Stimulated activated CD4-positive, alpha-beta T cell treated with anti-CD3 and anti-CD28 coated beads, Interleukin-15, amount 100 ng/mL, for 48 hours (primary cell): ENCODE measurements at places on chromosomes 5 and 9.

GRCh38 chr9:109411069-109411761, 86.9 kb downstream of the PTPN3 start:
- DNase-seq, result no peak

DNA sequence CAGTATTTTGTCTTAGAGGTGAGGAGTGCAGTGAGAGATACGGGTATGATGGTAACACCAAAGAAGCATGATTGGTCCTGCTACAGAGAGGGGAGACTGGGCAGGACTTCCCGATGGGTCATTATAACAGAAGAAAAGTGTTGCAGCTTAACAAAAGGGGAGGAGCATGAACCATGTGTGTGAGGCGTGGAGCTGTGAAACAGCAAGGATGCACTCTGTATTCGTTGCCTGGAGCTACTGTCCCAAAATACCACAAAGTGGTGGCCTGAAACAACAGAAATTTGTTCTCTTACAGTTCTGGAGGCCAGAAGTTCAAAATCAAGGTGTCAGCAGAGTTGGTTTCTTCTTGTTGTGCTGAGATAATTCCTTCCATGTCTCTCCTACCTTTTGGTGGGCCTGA, 59.4 kb upstream of the GRHPR start:
- DNase-seq, result no peak

DNA sequence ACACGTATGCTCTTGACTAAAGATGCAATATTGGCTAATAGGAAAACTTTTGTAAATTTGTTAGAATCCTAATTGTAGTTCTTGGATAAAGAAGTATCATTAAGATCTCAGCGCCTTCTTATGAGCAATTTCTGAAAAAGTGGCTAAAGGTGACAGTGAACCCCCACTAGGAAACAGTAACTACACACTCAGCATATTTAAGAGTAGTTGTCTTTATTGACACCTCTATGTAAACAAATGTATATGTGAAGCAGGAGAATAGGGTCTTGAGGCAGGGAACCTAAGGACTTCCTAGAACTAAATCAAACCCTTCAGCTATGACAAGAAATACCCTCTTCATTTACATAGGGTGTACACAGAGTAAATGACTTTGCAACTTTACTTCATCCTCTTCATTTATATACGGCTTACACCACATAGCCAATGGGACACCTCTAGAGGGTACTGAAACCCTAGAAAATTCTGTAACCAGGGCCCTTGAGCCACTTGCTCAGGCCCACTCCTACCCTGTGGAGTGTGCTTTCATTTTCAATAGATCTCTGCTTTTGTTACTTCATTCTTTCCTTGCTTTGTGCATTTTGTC, 2.8 kb downstream of the NIPSNAP3A start:
- no peak for DNase-seq

DNA sequence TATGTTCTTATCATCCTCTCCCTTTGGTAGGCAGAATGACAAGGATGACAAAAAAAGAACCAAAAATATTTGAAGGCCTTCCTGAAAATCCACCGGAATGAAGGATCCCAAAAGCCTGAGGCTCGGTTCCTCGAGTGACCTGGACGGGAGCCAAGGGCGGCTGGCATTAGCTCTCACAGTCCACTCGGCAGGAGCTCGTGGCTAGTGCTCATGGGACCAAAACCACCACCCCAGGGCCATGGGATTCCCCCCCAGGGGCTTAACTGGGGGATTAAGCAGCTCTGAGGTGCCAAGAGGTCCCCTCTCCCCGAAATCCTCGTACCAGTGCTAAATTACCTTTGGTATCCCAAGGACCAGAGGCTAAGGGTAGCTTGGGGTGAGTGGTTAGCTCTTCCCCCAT, 586 bp upstream of the PDZD2 start:
- DNase-seq, result no peak

DNA sequence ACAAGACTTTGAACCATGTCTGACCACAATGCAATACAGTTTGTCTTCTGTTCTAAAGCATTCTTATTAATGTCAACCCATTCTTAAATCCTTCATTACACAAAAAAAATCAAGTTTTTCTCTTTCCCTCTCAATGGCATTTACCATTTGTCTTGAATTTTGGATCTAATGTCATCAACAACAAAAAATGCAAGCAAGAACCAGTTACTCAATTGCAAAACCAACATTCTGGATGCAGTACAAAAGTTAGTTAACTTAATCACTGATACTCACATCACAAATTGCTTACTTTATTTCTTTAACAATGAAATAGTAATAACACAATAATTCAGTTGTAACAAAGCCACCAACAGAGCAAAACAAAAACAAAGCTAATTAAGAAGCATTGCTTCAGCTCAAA, 6.0 kb downstream of the C9orf40 start:
- no peak for DNase-seq

- no peak for DNase-seq
These were observed 475.9 kb downstream of the GABRG2 start for GRCh38 chr5:162543437-162543836.

GRCh38 chr5:138539791-138540190, 3.2 kb downstream of the ETF1 start:
- no peak for DNase-seq

GRCh38 chr5:85049020-85049419, 664.3 kb upstream of the EDIL3 start:
- DNase-seq, result no peak

GRCh38 chr5:89395111-89395510, 512.1 kb upstream of the MEF2C start:
- no peak for DNase-seq

DNA sequence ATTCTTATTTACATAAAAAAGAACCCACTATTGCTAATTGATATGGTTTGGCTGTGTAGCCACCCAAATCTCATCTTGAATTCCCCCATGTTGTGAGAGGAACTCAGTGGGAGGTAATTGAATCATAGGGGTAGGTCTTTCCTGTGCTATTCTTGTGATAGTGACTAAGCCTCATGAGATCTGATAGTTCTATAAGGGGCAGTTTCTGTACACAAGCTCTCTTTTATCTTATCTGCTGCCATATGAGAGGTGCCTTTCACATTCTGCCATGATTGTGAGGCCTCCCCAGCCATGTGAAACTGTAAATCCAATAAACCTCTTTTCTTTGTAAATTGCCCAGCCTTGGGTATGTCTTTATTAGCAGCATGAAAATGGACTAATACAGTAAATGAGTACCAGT, 58.2 kb upstream of the PRR16 start:
- DNase-seq, result no peak

GRCh38 chr9:114757395-114757794, 48.4 kb downstream of the TNFSF15 start:
- DNase-seq, result no peak

DNA sequence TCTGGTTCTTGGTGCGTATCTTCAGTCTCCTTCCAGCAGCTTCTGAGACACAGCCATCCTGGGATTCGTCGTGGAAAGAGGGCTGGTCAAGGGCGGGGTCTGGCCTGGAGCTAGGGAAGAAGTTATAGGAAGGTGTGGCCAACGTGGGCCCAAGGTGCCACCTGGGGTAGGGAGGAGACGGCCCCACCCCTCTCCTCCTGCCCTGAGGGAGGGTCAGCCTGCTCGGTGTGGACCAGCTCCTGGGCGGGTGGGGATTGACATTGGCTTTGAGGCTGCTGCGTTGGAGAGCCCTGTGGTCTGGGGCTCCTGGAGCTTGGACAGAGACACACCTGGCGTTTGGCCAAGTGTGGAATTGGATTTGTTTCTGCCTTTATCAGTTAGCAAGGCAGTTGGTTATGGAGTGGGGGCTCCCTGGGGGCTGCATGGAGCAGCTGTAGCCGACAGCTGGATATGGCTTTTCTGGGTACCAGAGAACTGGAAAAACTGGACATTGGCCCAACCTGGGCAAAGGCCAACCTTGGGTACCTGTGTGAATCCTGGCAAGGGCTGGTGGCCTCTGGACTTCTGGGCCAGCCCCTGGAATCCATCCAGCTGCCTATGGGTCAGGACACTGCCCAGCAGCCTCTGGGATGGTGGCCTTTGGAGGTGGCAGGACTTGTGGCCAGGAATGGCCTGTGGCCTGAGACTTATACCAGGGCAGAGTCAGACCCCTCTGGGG, 75.7 kb upstream of the PPP1R26 start:
- no peak for DNase-seq

GRCh38 chr5:130985776-130986175, 179.3 kb downstream of the HINT1 start:
- DNase-seq, result no peak

DNA sequence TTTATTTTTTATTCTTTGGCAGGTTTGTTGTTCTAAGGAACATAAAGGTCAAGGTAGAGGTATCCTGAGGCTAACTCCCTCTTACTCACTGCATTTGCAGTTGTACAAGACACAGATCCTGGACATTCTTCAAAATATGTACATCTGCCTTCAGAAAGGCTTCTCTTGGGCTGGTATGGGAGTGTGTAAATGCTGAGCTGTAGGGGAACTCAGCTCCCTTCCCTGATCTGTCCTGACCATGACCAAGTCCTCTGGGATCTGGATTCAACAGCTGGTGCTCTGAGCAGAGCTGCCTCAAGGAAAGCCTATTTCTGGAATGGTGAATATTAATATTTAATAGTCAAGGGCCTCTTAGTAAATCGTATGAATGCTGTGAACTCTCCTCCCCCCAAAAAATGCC, 117.4 kb downstream of the PRKACG start:
- no peak for DNase-seq

DNA sequence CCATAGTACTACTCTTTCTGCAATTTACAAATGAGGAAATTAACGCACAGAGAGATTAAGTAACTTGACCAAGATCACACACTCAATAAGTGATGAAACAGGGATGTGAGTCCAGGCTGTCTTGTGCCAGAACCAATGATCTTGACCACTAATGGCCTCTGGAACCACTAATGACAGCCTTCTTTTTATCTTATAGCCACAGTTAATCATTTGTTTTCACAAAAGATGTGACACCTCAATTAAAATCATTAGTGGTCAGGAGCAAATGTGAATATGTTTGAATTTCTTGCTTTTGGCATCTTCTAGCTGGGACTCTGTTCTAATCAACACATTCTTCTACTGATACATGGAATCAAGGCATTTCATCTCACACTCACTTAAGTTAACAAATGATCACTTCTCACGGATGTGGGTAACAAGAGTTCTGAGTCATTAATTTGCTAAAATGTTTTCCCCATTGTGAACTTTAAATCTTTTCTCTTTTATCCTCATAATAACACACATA, 102.7 kb upstream of the CD180 start:
- no peak for DNase-seq

DNA sequence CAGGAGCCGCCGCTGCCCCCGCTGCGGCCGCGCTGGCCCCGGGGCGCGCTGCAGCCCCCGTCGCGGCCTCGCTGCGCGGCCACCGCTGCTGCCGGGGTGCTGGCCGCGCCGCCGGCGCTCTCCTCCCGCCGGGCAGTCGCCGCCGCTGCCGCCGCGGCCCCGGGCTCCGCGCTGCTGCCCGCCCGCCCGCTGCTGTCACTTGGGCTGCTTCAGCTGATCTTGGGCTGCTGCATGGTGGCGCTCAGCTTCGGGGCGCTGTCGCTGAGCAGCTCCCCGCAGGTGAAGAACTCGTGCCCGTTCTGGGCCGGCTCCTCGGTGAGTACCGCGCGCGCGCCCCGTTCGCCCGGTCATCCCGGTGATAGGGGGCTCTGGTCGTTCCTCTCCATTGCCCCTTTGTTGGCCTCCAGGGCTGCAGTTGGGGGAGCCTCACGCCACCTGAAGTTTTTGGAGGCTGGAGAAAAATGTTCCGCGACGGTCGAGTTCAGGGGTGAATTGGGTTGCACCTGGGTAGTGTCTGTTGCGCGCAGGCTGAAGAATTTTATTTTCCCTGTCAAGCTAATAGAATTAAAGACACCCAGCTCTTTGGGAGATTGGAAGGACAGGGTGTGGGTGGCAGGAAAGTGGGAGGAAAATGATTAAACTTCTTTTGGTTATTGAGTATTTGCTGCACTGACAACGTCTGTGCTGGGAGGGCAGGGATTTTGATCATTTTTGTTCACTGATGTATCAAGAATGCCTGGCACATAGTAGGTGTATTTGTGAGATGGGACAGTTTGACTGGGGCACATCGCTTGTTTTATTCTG, 596 bp downstream of the ENTREP1 start:
- DNase-seq, result no peak

GRCh38 chr9:98484162-98484561, 224.6 kb downstream of the GABBR2 start:
- no peak for DNase-seq

GRCh38 chr5:167839065-167839464, 452.4 kb upstream of the WWC1 start:
- no peak for DNase-seq

- no peak for DNase-seq
These were observed 9.2 kb upstream of the TAF1L start for GRCh38 chr9:32644698-32645097.

- no peak for DNase-seq
These were observed 49.2 kb upstream of the CPLX2 start for GRCh38 chr5:175822225-175822624.

- no peak for DNase-seq
These were observed 80.4 kb upstream of the ADAMTSL1 start for GRCh38 chr9:18393340-18394130.

GRCh38 chr5:110333384-110333783, 393.1 kb downstream of the TMEM232 start:
- no peak for DNase-seq

DNA sequence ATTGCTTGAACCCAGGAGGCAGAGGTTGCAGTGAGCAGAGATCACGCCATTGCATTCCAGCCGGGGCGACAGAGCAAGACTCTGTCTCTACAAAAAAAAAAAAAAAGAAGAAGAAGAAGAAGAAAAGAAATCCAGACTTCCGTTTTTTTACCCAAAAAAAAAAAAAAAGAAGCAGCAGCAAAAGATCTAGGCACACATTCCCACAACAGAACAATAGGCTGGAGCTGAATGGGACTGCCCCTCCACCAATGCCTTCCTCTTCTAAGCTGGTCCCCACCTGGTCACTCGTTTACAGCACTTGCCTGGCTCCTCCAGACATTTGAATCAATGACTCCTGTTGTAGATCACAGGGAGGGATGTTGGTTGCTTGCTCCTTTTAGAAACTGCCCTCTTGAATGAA, 1.6 kb upstream of the LMAN2 start:
- DNase-seq, result no peak

DNA sequence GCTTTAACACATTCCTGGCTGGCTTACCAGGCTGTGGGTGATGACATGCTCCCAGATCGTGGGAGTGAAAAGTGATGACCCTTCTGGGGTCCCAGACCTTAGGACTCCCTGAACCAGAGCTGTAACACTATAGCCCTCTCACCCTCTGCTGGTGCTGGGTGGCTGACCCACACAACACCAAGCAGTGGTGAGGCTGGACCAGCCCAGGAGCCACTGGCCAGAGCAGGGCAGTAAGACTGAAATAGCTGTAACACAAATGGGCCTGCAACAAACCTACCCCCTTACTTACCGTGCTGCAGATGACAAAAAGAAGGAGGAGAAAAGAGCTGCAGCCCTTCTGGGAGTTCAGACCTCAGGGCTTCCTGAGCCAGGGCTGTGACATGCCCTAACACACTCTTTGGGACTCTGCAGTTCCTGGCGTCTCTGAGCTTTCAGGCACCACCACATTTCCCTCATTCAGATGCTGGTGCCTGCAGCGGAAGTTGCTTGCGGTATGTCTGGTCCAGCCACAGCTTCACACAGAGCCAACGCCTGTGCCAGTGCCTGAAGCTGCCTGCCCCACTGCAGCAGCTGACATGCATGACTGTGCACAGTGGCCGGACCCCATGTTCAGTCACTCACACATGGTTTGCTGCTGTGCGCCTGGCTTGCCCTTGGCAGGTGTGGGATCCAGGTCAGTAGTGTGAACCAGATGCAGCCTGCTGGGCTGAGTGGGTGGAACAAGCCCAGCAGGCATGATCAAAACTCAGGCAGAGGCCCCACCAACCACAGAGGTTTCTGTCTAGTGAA, 1247.4 kb downstream of the EFNA5 start:
- DNase-seq, result no peak
